ENCODE measurements at places on chromosomes 2 and 18.

DNA sequence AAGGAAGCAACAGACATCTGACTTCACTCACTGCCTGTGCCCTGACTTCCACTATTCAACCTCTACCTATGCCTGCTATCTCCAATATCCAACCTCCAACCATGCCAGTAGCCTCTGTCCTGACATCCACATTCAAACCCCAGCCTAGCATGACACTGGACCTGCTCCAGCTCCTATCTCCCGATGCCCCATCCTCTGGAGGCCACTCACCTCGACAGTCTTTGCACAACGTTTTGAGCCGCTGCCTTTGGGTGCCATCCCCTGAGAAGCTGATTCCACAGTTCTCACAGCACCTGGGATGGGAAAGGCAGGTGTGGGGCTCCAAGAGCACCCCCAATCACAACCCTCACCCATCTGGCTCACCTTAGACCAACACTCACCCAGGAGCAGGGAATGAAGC, 4.9 kb downstream of the MBD1 start:
- no peak for DNase-seq

- no peak for DNase-seq
These were observed 12.3 kb downstream of the KCTD1 start for GRCh38 chr18:26536032-26536431.

- DNase-seq = no peak
These were observed 209.9 kb downstream of the TDRD15 start for GRCh38 chr2:21333684-21334083.

- DNase-seq = no peak
These were observed 34.1 kb downstream of the RIT2 start for GRCh38 chr18:43081396-43081795.

DNA sequence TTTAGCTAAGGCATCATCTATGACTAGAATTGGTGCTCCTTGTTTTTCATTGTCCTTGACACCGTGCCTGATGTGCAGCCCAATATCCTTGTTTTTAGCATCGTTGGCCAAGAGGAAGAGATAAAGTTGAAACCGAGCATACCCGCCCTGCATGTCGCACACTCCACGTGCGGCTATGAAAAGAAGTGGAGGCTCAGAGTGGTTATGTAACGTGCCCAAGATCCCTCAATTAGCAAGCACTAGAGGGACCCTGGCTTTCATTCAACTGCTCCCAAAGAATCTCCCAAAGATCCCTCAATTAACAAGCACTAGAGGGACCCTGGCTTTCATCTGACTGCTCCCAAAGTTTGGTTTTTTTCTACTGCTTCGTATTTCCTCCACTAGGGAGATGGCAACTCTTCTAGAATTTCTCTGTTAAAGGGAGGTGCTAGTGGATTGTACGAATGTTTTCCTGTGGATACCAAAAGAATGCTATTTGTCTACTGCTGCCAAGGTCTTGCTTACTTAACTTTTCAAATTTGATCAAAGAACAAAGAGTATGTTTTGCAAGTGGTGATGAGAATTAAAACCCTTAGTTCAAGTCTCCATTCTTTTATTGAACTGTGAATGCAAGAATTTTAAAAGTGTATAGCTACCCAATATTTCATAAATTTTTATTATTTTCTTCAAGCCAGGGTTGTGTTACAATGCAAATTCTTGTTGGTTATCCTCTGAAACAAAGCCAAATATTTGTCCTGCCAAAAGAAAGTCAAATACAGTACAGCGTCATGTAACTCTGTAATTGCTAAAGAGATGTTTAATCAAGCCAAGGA, 92.1 kb downstream of the AOX1 start:
- no peak for DNase-seq

GRCh38 chr2:166304656-166305055, 71.1 kb downstream of the SCN9A start:
- DNase-seq = no peak

GRCh38 chr2:54964271-54964670, 86.0 kb downstream of the RTN4 start:
- DNase-seq = no peak

GRCh38 chr2:159613651-159614285, 2.6 kb downstream of the BAZ2B start:
- DNase-seq = peak; percentile 68

GRCh38 chr2:185857691-185858090, 119.1 kb downstream of the FSIP2 start:
- DNase-seq = no peak

DNA sequence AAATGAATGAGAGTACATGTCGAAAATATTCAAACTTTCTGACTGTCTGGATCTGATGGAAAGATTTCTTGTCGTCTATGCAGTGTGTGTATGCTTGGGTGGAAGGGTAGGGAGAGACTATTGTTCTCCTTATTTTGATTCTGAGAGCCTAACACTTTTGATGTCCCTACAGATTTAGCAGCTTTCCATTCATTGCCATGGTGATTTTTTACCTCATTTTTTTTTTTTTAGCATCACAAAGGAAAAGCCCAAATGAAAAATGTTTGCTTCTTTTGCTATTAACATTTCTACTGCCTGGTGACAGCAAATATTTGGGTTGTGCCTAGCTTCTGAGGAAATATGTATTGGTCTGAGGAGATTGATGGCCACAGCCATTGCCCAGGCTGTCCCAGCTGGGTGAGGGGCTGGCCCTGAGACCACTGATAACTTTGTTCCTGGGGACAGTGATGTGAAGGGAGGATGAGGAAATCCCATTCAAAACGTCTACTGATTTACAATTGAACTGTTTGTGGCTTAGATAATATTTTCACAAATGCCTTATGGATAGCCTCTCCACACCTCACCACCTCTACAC, 558.6 kb downstream of the DCC start:
- DNase-seq = no peak

DNA sequence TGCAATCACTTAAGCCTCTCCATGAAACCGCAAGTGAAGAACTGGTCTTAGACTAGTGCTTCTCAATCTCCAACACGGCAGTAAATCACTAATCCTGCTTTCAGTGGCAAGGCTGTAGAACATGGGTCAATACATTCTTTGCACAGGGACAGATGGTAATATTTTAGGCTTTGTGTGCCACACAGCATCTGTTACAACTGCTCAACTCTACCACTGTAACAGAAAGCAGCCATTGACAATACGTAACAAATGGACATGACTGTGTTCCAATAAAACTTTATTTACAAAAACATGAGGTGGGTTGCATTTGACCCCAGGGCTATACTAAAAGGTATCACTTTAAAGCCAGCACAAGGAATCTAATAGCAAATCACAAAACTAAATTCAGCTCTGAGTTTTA, 51.1 kb downstream of the RNF152 start:
- no peak for DNase-seq

DNA sequence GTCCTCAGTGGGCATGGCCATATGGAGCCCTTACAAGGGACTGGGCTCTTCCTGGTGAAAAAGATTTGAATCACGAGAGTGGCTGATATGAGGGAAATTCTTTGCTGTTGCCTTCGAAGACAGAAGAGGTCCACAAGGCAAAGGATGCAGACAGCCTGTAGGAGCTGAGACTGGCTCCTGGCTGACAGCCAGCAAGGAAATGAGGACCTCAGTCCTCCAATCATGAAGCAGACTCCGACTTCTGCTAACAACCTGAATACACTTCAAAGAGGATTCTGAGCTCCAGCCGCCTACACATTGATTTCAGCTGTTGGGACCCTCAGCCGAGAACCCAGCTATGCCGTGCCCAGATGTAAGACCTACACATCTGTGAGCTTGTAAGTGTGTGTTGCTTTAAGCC, 3.0 kb upstream of the ST8SIA5 start:
- DNase-seq = no peak

- DNase-seq = no peak
These were observed 214.6 kb downstream of the TSN start for GRCh38 chr2:121969766-121970639.

- DNase-seq = no peak
These were observed 28.3 kb downstream of the AGFG1 start for GRCh38 chr2:227500301-227500630.

GRCh38 chr2:27264753-27265535, 2.1 kb upstream of the SLC30A3 start:
- peak; percentile 50 for DNase-seq

DNA sequence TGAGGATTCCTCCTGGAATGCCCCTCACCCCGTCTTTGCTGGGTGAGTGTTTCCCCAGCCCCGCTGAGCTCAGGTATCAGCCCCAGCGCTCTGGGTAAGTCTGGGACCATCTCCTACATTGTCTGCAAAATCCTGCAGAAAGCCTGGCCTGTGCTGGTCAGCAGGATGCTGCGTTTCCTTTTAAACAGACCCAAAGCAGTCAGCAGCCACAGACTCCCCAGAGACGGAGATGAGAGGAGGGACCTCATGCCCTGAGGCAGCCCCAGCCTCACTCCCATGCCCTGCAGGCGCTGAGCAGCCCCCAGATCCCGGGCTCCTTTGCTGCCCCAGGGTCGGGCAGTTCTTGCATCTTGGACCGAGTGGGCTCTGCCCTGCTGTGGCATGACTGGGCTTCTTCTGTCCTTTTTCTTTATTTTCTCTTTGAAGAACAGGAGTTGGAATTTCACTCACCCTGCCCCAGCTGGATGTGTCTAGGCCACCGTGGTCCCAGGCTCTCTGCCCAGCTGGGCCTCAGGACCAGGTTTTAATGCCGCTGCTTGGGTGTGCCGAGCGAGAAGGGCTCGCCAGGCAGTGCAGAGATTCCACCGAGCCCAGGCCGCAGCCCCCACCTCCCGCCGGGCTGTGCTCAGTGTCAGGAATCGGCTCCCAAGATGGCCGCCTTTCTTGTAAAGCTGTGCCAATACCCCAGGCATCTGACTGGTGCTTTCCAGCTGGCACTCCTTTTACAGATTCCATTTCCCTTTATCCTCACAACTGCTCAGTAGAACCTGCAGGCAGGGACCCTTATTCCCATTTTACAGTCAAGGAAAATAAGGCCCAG, 43.6 kb downstream of the ODC1 start:
- DNase-seq = no peak

DNA sequence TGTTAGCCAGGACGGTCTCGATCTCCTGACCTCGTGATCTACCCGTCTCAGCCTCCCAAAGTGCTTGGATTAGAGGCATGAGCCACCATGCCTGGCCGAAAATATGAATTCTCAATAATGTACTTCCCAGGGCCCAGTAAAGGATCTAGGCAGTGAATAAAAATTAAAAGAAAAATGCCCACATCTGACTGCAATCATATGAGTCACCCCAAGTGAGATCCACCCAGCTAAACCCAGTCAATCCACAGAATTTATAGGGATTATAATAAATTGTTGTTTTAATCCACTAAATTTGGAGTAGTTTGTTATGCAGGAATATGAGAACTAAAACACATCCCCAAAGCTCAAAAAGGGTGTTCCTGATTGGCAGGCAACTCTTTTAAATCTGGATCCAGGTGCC, 93.5 kb upstream of the STK39 start:
- DNase-seq = no peak

DNA sequence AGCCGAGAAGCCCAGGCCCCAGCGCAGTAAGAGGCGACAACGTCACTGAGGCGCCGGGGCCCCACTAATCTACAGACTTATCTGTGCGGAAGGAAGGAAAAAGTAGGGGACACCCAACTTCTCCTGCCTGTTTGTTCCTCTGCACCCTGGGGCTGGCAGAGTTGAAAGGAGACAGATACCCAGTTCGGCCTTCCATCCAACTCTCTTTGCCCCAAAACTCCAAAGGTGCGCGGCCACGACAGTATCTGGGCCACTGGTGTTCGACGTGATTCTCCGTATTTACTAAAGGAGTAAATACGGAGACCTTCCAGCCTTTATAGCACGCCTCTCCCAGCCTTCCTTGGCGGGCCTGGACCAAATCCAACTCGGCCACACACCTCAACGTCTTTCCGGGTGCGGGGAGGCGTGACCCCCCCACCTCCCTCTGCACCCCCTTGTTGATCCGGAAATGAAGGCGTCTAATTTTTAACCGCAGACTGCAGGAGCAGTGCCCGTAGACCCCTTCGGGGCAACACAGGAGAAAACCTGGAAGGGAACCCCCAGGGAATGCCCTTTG, 1.6 kb downstream of the SMAD7 start:
- DNase-seq = peak; percentile 64

DNA sequence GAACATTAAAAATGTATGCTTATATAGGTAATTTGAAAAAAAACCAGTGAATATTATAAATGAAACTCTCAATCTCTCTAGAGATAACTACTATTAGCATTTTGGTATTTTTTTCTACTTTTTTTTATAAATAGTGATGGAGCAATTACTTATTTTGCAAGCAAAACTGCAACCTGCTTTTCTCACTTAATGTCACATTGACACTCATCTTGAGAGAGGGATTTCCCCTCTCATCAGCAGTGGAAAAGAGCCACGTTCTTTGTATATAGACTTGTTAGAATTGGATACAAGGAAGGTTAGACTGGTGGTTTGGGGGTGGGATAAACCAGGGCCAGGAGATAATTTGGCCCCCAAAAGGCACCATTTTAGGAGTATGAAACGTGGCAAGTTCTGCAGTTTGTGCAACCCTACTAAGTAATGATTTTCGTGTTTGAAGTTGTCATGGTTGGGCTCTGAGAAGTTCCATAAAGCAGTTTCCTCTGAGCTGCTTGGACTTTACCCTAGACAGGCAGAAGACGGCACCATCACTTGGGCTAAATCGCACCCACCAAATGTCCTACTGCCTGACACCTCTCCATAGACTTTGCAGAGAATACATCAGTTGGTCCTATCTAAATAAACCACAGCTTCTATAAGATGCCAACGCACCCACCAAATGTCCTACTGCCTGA, 194.0 kb downstream of the ACTR3 start:
- no peak for DNase-seq

DNA sequence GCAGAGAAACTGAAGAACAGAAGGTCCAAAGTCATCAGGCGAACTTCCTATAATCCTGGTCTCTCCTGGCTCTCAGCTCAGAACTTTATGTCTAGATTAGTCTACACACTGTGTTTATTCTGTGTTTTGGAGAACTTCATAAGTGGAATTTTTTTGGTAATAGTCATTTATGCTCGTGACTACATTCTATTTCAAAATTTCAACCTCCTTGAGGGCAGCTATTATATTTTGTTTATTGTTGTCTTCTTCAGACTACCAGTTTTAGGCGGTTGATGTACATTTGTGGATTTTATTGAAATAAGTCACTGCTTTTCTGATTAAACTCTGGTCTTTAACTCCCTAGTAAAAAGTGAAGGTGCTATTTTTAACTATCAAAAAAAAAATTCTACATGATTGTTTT, 816.6 kb downstream of the SATB2 start:
- DNase-seq = no peak

GRCh38 chr2:233974530-233975071, 57.4 kb downstream of the TRPM8 start:
- DNase-seq = no peak

- DNase-seq = no peak
These were observed 7.2 kb upstream of the ABCB11 start for GRCh38 chr2:169038338-169038757.
